ENCODE measurements at places on chromosomes 3 and 15. TPM values are rescaled to one million over a fixed set of nuclear protein-coding genes. Genes with fewer than 3 reads are reported as not detected.

Gene TMEM42
- polyA plus RNA-seq: 10.9 TPM

Gene DUOXA2
- 8.4 TPM for polyA plus RNA-seq

Gene SPINK8
- polyA plus RNA-seq: 2.6 TPM

Gene CD86
- 0.39 TPM for polyA plus RNA-seq

Gene SAXO2
- 2.3 TPM for polyA plus RNA-seq

Gene NDN
- polyA plus RNA-seq: 15.8 TPM

Gene NR2E3
- polyA plus RNA-seq: 1.7 TPM

Gene XYLB
- polyA plus RNA-seq: 1.5 TPM

Gene PDZRN3
- 13.9 TPM for polyA plus RNA-seq
